ENCODE measurements at places on chromosomes 13 and 19.

GRCh38 chr13:87680298-87680697 is 9.1 kb downstream of the SLITRK5 start:
- no peak for DNase-seq

DNA sequence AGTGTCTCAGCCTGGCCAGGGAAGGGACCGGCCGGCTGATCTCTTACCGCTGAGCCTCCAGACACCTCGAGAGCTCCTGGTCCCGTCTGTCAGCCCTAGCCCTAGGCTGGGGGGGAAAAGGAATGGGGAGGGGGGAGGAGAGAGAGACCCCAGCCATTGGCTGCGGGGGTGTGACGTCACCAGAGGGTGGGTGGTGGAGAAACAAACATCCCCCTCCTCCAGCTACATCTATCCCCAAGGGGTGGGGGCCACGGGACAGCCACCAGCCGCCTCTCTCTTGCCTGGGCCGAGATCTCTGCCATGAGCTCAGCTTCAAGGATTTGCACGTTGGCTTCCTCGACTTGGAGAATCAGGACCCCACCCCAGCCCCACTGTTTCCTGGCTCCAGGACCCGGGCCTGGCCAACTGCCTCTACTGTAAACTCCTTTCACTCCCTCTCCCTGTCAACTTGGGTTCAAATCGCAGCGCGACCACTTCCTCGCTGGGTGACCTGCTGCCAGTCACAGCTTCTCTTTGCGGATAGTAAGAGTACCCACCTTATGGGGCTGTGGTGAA is at the start of gene PRX:
TSS of gene PRX (minus strand) at position 88 of the 555 bp plus-strand sequence. CDS start 5,446 bp downstream, outside the sequence.
- DNase-seq, result no peak

GRCh38 chr13:62563251-62563650 is 1147.6 kb upstream of the PCDH20 start:
- no peak for DNase-seq

- DNase-seq, result no peak
Observed at GRCh38 chr19:38385804-38386257, 2.0 kb downstream of the GGN start.

DNA sequence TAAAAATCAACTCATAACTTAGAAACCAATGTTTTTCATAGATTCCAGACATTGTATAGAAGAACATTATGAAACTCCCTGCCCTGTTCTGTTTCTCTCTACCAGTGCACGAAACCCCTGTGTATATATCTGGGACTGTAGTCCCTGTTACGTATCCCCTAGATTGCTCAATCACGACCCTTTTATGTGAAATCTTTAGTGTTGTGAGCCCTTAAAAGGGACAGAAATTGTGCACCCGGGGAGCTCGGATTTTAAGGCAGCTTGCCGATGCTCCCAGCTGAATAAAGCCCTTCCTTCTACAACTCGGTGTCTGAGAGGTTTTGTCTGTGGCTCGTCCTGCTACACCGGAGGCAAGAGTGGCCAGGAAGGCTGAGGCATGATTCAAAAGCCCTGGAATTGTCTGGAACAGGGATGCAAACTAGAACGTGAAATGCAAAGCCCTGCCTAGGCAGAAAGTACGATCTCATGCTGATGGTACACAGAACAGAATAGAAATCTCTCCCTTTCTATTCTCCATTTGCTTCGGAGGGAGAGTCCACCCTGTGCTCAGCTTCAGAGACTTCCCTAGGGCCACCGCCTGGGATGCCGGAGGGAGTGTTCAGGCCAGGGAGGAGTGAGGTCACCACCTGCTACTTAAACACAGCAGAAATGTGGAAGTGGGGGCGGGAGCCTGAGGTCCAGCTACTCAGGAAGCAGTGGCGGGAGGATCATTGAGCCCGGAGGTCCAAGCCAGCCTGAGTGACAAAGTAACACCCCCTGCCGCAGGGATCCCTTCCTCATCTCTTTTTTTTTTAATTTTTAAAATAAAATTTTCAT is 758 bp upstream of the ZNF888 start:
- DNase-seq, result no peak

GRCh38 chr13:106471957-106472543 is 63.4 kb downstream of the EFNB2 start:
- DNase-seq, result no peak

- no peak for DNase-seq
Observed at GRCh38 chr13:29422015-29422414, 173.5 kb downstream of the SLC7A1 start.

- no peak for DNase-seq
Observed at GRCh38 chr19:1567848-1568227, 287 bp downstream of the MEX3D start.

DNA sequence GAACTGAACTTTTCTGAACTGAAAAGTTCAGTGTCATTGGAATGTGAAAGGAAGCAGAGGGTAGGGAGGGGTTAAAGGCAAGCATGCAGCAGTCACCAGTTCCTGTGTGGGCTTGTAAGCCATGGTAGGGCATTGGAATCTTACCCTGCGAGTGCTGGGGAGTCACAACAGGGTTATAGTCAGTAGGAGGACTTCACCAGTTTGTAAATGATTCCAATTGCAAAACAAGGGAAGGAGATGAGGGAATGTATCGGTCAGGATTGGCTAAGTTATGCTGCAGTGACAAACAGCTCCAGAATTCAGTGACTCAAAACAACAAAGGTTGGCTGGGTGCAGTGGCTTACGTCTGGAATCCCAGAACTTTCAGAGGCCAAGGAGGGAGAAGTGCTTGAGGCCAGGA is 12.8 kb downstream of the LYPD3 start:
- DNase-seq, result no peak

GRCh38 chr19:29520390-29520789 is 5.4 kb upstream of the VSTM2B start:
- no peak for DNase-seq

GRCh38 chr13:31980830-31981229 is 50.7 kb upstream of the FRY start:
- DNase-seq, result no peak

DNA sequence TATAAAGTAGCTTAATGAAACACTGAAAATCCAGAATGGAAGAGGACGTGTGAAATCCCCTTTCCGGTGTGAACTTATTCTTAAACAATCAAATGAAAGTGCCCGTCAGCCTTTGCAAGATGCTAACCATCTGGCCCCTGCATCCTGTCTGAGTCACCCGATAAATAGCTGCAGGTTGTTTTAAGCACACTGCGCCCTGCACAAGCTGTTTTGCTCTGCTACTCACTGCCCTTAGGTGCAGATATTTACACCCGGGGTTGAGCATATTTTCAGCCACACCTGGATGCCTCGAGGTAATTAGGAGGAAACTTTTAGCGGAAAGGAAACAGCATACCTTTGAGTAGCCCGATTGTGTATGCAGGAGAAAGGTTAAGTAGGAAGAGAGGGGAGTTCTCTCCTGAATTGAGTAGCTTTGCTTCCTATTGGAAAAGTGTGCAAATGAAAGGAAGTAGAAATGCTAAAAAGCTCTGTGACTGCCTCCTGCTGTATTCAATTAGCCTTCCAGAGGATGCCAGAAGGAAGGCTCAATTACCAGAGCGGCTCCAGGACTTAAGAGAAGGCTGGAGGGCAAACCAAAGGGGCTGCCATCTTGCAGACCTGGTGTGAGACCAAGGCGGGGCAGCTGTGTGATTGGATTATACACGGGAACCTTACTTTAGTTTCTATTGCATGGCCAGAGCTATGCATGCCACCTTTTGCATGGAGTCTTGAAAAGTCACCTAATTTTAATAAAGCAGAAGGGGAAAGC is 42.5 kb downstream of the IRS2 start:
- no peak for DNase-seq

- no peak for DNase-seq
Observed at GRCh38 chr13:42747399-42747873, 33.9 kb upstream of the FAM216B start.

DNA sequence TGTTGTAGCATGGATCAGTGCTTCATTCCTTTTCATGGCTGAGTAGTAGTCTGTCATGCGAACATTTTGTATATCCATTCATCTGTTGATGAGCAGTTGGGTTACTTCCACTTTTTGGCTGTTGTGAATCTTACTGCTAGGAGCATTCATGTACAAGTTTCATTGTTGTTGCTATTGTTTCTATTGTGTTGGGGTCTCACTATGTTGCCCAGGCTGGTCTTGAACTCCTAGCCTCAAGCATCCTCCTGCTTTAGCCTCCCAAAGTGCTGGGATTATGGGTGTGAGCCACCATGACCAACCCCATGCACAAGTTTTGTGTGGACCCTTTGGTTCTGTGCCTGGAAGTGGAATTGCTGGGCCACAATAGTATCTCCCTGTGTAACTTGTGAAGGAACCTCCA is 15.8 kb downstream of the SLC25A42 start:
- no peak for DNase-seq

GRCh38 chr19:53193535-53194222 is 521 bp upstream of the ZNF665 start:
- no peak for DNase-seq

GRCh38 chr19:28553764-28554163 is 659.2 kb downstream of the UQCRFS1 start:
- no peak for DNase-seq

DNA sequence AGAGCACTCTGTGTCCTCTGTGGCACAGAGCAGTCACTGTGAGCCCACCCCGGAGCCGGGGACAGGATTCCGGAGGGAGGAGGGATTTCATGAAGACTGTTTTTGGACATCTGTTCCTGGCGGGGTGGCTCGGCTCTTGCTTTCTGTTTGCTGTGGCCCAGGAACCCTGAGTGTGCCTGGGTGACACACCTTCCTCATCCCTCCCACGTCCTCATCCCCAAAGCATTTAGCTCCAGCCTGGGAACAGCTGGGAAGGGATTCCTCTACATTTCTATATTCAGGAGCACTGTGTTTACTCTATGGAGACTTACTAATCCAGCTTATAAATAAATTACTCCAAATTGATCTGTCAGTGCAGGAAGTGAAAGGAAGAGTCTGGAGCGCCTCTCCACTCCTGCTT is 97.8 kb upstream of the UBL3 start:
- no peak for DNase-seq

- DNase-seq, result no peak
Observed at GRCh38 chr13:24251525-24251924, 57.9 kb upstream of the C1QTNF9 start.

DNA sequence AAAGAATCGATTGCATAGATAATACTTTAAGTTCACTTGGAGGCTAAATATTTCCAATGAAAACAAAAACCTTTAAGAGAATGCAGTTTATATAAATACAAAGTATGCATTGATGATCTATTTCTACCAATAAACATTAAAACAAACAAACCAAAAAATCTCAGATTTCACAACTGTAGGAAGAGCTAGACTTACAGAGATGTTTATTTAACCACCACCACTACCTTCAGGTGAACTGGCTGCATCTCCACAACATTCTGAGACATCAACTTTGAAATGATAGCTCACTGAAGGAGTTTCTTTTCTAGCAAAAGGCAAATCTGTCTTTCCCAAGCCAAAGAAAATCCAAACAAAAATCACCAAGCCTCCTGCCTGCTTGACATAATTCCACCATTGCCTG is 44.2 kb downstream of the FOXO1 start:
- DNase-seq, result no peak

GRCh38 chr13:85216576-85216975 is 582.6 kb downstream of the SLITRK6 start:
- no peak for DNase-seq

- no peak for DNase-seq
Observed at GRCh38 chr13:65414187-65414586, 1815.9 kb downstream of the PCDH9 start.

- peak; percentile 56 for DNase-seq
Observed at GRCh38 chr13:98216135-98216565, 39.1 kb upstream of the RNF113B start.

- peak; percentile 69 for DNase-seq
Observed at GRCh38 chr13:52195401-52195837, 36.0 kb upstream of the NEK3 start.

GRCh38 chr13:104831831-104832230 is 1703.6 kb downstream of the EFNB2 start:
- DNase-seq, result no peak

DNA sequence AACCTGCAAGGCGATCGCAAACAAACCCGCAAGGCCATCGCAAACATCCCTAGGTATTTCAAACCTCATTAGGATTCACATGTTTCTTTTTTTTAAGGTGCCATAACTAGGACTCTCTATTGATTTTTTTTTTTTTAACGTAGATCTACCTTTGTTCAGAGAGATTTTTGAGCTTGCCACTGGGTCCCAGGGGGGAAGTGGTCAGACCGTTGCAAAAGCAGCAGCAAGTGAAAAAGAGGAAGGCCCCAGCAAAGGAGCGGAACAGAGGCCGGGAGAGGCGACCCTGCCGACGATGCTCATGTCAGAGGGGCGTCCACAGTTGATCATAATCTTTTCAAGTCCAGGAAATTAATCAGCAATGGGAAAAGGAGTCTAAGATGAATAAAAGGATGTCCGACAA is 32.7 kb upstream of the FLT1 start:
- no peak for DNase-seq

- no peak for DNase-seq
Observed at GRCh38 chr19:4375164-4376027, 25.0 kb downstream of the SH3GL1 start.

DNA sequence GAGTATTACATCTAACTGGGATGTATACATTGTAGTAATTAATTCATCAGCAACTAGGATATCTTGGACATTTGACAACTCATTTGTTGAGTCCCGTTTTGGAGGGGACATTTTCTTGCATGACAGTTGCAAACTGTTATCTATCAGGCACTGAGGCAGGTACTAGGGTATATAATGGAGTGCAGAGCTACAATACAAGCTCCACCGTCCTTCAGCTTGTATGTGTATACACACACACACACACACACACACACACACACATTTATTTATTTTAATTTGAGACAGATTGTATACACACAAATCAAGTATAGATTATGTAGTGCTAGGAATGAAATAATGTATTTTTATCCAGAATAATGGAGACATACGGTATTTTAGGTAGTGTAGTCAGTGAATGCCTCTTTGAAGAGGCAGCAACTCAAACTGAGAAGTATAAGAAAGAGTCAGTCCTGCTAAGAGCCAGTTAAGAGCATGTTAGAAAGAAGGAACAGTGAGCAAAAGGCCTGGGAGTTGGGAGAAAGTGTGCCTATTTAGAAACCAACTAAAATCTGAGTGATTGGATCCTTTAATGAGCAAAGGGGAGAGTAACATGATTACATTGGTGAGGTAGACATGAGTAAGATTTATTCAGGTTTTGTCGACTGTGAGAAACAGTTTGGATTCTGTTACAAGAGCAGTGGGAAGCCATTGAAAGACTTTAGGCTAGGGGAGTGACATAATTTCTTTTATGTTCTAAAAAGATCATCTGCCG is 74.5 kb downstream of the NBEA start:
- DNase-seq, result no peak

- DNase-seq, result peak; percentile 83
Observed at GRCh38 chr19:1255186-1256161, 7.1 kb downstream of the MIDN start.

Measured in foreskin melanocyte (primary cell).